DMS153 (cell line): ENCODE measurements at places on chromosomes 4 and X.

- no peak for DNase-seq
These were observed 16.0 kb downstream of the XK start for GRCh38 chrX:37701588-37701987.

- DNase-seq, result no peak
These were observed 892.1 kb upstream of the EPHA5 start for GRCh38 chr4:66562276-66562806.

- DNase-seq, result no peak
These were observed 23.1 kb downstream of the CORIN start for GRCh38 chr4:47814618-47815295.

- DNase-seq, result peak; percentile 60
These were observed at the start of gene MANBA for GRCh38 chr4:102760645-102761295. Gene MANBA (minus strand): TSS chr4:102760968. CDS start chr4:102760894, 74 bp downstream.

DNA sequence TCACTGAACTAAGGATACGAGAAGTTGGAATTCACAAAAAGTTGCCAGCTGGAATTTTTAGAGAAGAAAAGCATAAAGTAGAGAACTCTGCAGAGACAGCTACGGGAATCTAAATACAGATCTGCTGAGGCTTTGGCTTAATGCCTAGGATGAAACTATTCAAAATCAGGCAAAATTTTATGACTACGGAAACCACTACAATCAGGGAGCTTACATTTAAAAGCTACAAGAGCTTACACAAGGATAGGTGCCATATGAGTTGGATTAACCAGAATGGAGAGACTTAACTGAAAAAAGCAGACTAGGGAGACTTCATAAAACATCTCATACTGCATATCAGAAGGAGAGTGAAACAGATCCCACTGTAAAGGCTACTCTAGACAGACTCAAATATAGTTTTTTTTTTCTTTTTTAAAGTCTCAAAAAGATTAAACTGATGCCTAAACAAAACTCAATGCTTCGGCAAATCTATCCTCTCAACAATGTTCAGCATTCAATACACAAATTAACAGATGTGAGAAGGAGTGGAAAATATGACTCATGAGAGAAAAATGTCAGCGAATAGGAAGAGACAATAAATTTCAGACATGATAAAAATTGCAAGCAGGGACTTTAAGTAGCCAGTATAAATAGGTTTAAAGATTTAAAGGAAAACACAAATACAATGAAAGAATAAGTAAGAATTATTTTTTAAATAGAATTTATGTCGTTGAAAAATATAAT lies 586.1 kb downstream of the FSTL5 start:
- DNase-seq, result no peak

DNA sequence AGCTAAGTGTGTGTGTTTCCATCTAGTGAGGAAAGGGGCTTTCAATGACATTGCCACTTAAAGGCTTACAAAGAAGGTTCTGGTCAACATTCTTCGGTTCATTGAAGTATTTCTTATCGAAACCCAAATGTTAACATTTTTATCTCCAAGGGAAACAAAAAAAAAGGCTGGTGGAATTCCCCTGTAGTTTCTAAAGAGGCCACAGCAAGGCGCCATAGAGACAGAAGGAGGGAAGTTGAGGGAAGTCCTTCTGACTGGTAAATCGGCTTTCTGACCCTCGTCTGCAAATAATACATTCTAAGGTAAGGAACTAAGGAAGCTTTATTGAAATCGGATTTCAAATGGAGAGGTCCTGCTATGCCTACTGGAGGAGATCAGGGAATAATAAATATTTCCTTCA lies 1.7 kb upstream of the ZFP42 start:
- DNase-seq, result no peak

GRCh38 chr4:12071316-12071715 lies 642.6 kb upstream of the HS3ST1 start:
- no peak for DNase-seq

- no peak for DNase-seq
These were observed 212.9 kb downstream of the NSUN7 start for GRCh38 chr4:40962551-40963180.

DNA sequence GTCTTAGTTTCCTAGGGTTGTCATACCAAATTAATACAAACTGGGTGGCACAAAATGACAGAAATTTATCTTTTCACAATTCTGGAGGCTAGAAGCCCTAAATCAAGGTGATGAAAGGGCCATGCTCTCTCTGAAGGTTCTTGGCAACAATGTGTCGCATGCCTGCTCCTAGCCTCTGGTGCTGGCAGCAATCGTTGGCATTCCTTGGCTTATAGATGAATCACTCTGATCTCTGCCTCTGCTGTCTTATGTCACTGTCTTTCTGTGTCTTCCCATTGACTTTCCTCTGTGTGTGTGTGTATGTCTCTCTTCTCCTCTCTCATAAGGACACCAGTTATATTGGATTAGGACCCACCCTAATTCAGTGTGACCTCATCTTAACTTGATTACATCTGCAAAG lies 15.9 kb upstream of the INTU start:
- DNase-seq, result no peak

DNA sequence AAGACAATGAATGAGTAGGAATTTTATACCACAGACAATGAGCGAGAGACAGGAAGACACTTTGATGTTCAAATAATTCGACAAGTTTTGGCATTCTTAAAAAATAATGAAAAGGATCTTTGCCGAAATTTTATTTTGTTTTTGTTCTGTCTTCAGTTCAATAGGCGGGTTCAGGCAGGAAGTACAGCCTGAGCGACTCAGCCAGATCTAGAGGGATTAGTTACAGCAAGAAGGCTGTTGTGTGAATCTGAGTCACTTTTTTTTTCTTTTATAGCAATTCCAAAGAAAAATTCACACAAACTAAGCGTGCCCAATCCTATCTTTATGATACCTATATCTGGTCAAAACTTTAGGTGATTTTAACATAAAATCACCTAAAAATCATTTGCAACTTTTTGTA lies 505.4 kb upstream of the FAM241A start:
- DNase-seq, result no peak

GRCh38 chr4:173651651-173652282 lies 121.7 kb upstream of the HAND2 start:
- no peak for DNase-seq

DNA sequence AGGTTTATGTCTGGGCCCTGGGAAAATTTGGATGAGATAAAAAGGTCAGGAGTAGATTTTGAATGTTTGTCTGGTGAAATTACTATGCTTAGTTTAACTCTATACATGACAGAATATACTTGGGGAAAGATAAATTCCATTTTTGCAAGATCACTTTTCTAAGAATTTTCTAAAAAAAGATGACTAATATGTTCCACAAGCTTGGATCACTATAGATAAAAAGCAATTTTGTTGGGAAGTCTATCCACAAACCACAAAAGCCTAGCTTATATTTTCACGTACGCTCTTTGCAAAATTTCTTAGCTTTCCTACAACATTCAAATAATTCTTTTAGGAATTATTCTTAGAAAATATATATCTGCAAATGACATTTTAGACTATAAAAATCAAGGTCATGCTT lies 20.6 kb upstream of the COQ2 start:
- no peak for DNase-seq

- DNase-seq, result peak; percentile 65
These were observed 6.8 kb upstream of the RHOH start for GRCh38 chr4:40190019-40190418.

GRCh38 chr4:15897577-15897976 lies 41.0 kb downstream of the FGFBP1 start:
- no peak for DNase-seq

- DNase-seq, result no peak
These were observed 39.8 kb downstream of the SPCS3 start for GRCh38 chr4:176359590-176359989.

DNA sequence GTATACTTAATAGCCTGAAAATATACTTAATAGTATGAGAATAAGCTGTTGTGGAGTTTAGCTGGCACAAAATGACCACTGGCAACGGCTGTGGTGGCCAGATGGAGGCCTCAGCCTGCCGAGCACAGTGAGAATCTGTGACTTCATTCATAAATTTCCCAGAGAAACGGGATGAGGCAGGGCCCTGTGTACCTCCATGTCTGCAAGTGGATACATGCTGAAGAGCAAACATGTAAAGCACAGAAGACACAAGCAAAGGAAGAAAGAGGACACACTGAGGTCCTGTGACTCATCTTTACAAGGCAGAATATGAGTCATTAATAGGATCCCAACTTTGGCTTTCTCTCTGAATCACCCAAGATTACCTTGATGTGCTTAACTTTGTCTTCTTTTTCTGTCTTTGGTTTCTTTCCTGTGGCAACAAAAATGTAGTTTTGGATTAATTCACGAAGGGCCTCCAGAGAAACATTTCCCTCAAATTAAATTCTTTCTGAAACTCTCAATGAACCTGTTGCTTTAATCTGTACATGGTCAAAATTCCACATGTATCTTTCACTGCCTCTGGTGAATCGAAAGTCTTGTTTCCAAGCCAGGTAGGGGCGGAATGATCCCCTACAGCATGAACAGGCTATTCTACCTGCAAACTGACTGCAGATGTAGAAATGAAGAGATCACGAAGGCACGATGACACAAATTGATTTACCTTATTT lies 56.4 kb downstream of the IRF2 start:
- DNase-seq, result no peak

DNA sequence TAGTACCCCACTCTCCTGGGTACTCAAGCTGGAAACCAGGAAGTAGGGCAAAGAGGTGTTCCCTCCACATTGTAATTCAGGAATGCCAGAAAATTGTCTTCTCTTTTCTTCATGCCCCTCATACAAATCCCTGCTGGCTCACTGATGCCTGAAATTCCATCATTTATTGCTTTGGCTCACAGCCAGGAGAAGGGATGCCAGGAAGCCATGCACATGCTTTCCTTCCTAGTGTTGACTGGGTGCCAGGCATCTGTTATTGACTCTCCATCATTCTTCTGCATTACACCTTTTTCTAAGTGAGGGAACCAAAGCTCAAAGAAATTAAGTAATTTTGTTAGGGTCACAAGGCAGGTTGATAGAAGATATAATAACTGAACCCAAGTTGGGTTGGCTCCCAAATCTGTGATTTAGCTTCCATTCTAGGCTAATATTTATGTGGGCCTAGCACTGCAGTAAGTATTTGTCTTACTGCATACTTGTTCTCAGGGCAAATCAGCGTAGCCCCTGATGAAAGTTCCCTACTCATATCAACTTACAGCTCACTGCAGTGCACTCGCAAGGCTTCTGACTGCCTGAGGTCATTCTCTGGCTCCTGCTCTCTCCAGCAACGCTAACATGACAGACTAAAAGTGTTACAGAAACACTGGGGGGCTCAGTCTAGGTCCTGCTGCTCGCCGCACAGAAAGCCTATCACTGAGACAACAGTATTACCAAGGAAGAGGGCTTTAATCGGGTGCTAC lies 89.0 kb downstream of the TRAPPC11 start:
- no peak for DNase-seq

- DNase-seq, result no peak
These were observed 17.8 kb downstream of the PDCL2 start for GRCh38 chr4:55574252-55574651.

DNA sequence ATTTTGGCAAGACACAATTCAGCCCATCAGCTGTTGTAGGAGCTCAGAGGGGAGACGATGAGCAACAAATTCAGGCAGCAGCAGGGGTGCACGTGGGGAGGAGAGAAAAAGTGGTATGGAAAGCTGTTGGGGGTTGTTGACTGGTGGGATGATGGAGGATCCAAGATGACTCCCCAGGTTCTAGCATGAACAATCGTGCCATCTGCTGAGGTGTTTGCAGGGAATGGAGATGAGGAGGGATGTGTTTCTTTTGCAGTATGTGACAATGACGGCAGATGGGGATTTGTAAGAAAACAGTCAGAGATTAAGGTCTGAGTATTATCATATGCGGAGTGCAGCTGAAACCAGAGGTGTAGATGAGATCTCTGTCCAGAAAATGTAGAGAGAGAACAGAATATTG lies 63.3 kb downstream of the SEL1L3 start:
- no peak for DNase-seq

- no peak for DNase-seq
These were observed 34.8 kb downstream of the F11 start for GRCh38 chr4:186300659-186301390.

DNA sequence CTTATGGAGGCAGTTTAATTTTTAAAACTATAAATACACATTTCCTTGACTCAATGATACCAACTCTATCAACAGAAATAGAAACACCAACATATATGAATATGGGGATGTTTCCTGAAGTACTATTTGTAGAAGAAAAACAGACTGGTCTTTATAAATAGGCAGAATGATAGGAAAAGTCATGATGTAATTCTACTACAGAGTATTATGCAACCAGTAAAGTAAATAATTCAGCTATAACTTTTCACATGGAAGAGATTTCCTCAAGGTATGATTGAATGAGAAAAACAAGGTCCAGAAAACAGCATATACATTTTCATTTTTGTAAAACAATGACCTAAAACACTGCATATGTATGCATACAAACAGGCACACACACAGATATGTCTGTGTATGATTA lies 56.2 kb downstream of the GPRIN3 start:
- DNase-seq, result no peak

GRCh38 chr4:101271516-101271915 lies 75.8 kb downstream of the PPP3CA start:
- no peak for DNase-seq

DNA sequence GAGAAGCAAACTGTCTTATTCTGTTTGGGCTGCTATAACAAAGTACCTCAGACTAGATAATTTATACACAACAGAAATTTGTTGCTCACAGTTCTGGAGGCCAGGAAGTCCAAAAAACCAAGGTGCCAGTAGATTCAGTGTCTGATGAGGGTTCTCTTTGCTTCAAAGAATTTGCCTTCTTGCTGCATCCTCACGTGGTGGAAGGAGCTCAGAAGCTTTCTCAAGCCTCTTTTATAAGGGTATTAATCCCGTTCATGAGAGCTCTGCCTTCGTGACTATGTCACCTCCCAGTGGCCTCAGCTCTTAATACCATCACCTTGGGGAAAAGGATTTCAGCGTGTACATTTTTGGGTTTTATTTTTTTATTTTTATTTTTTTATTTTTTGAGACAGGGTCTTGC lies 20.1 kb downstream of the CA5B start:
- DNase-seq, result no peak

GRCh38 chr4:108751321-108751720 lies 11.5 kb downstream of the ETNPPL start:
- DNase-seq, result no peak

DNA sequence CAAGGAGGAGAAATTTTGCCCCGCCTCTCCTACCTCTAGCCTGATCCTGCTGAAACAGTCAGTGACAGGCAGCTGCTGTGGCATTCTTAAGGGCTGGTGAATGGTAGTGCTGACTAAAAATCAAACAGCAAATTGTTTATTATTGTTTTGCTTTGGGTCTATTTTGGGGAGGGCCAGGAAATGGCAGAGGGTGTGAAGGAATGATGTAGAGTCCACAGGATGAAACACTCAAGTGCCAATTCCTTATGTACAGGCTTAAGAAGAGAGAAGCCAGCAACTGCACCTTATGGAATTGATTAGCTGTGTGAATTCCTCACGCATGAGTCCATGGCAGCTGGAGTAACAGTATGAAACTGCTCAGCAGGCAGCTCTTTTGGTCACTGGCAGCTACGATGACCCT lies 39.7 kb downstream of the VEGFC start:
- DNase-seq, result no peak

DNA sequence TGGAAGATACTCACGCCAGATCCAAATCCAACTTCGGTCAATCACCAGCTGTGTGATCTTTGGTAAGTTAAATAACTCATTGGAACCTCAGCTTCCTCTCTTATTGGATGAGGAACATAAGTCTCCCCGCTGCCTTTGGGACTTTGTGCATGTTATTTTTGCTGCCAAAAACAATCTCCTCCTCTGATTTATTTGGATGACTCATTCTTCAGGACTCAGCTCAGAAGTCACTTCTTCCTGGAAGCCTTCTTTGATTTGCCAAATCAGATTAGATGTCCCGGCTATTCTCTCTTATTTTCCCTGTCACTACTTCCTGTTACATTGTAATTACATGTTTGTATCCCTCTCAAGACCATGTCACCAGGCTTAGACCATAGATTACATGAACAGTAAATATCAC lies 138.0 kb upstream of the BOD1L1 start:
- DNase-seq, result no peak
